ENCODE measurements at places on chromosomes 1 and 21.

DNA sequence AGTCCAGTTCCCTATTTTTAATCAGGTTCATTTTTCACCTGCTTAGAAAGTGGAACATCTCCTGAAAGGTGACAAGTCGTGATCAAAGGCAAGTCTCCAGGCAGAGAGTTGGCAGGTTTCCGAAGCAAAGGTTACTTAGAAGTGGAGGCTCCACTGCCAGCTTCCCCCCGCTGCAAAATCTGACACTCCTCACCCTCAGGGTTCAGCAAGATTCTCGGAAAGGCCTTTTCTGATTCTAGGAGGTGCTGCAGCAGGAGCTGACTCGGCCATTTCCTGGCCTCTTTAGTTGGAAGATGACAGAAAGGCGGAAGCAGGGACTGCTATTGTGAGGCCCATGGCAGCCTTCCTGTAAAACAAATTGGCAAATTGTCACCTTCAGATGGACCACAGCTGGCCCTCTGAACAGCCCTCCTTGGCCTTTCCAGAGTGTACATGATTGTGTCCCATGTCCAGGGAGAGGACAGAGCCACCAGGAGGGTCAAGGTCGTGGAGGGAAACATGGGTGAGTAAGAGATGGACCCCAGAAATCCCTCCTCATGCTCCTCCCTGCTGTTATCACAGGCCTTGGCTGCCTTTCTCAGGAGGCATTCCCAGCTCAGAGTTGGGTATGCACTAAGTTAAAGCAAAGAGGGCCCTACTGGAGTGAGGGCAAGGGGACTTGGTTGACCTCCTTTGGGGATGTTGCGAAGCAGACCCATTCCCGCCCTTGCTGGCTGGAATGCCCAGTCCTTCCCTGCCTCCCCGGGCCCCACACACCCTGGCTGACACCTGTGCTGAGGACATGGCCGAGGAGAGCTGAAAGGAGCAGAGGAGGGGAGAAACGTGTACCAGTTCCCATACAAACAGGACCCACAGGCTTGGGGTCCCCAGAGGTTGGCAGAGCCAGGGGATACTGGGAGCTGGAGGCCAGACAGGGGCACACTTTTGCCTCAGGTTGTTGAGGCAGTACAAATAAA, 115.5 kb upstream of the IRF2BP2 start:
- H3K36me3 ChIP-seq: no peaks in the 10 kb centered on the region
- DNase-seq: peak; percentile 72
- no peaks in the 10 kb centered on the region for H3K27me3 ChIP-seq
- peak overlapping the region; percentile 51 for H3K4me3 ChIP-seq
- H3K4me1 ChIP-seq: peaks cover 99% of the 10 kb centered on the region
- peak overlapping the region; percentile 100 for H3K27ac ChIP-seq

DNA sequence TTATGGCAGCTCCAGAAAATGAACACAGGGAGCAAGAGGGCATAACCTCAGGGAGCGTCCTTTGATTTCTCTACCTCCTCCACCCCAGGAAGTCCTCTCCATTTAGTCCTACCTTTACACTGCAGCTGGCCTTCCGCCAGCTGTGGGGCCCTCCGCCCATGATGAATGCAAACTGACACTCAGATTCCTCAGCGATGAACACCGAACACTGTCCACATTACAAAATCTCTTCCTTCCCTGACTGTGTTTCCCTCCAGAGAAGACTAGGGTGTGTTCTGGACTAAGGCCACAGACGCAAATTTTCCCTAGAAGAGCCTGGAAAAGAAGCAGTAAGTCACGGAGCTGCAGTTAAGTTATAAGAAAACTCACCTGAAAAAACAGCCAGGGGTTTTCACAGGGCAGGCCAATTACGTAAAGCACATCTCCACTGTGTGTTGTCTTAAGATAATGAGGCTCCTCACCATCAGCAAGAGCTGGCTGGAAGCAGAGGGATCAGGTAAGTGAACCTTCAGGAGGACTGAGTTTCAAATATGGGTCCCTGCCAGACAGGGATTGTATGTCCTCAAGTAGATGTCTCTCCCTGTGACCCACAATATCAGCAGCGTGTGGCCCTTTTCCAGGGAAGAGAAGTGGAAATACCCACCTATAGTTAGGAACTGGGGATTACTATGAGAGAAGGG, 46.3 kb upstream of the ATP1B1 start:
- DNase-seq: no peak
- H3K4me3 ChIP-seq: no peak overlapping the region
- peaks cover 8% of the 10 kb centered on the region for H3K4me1 ChIP-seq
- H3K27ac ChIP-seq: no peak overlapping the region

DNA sequence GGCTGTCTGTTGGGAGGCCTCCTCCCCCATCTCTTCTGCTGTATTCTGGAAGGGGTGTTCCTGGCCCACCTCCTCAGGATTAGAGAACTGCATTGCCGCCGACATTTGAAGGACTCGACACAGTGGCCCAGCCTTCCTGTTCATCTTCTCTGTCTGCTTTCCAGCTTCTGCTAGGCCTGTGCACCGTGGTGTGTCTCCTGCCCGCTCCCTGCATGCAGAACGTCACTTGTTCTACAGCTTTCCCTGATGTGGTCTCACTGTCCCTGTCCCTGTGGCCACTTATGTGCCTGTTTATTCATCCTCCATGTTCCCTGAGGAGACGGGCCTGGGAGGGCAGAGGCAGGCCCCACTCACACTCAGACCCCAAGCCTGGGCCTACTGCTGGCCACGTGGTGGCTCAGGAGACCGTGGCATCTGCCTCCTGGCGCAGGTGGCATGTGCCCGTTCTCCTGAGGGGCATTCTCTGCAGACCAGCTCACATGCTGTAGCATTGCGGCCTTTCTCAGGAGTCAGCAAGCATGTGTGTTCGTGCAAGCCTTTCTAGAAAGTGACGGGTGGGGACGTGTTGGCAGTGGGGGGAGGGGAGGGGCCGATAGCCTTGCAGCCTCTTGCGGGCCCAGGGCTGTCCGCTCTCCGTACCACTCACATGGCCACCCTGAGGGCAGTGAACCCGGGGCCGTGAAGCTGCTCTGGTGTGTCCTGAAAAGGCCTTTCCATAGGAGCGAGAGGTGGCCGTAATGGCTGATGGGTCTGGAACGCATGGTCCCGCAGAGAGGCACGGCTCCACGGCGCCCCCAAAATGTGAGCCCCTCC, 35.9 kb downstream of the POFUT2 start:
- no peak overlapping the region for H3K27ac ChIP-seq
- peaks cover 8% of the 10 kb centered on the region for H3K4me1 ChIP-seq
- H3K4me3 ChIP-seq: no peak overlapping the region
- H3K36me3 ChIP-seq: no peaks in the 10 kb centered on the region
- H3K27me3 ChIP-seq: no peaks in the 10 kb centered on the region

GRCh38 chr1:81358151-81358550, 442.6 kb upstream of the ADGRL2 start:
- H3K27me3 ChIP-seq: no peaks in the 10 kb centered on the region
- no peak for DNase-seq
- H3K36me3 ChIP-seq: no peaks in the 10 kb centered on the region
- H3K27ac ChIP-seq: no peak overlapping the region
- no peak overlapping the region for H3K4me3 ChIP-seq

DNA sequence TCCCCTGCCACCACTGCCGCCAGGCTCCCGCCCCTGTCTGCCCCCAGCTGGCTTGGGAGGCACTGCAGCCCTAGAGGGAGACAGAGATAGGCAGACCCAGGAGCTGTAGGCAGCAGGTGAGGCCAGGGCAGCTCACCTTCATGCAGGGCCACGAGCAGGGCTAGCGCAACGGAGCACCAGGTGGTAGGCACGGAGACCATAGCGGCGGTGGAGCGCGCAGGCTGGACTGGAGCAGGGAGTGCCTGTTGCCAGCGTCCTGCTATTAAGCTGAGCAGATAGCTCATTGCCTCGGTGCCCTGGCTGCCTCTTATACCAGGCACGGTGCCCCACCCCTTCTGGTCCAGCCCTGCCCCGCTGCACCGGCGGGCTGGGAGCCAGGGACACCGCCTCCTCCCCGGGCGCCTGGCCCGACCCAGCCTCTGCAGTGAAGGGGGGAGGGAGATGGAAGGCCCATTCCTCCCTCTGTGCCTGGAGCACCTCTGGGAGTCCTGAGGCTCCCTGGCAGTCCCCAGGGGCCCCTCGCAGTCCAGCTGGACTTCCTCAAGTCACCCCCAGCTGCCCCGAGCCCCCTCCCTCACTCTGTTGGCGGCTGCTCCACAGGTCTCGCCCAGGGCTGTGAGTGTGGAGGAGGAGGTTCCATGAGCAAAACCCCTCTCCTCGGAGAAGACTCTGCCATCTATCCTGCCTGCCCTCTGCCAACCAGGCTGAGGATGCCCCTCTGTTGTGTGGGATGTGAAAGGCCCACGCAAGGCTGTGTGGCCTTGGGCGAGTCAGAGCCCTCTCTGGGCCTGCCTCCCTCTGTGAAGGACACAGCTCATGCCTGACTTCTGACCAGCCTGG, at the start of gene EDN2:
Gene EDN2, minus strand, starts transcription at position 282 of the 840 bp plus-strand sequence. Its CDS starts 82 bp downstream, at position 200.
- H3K4me1 ChIP-seq: peaks cover 9% of the 10 kb centered on the region
- DNase-seq: peak; percentile 24
- no peak within 1 kb of the TSS for H3K4me3 ChIP-seq
- H3K27ac ChIP-seq: no peak within 1 kb of the TSS
- peaks cover 14% of the 10 kb centered on the region for H3K27me3 ChIP-seq

- DNase-seq: peak; percentile 39
- H3K27ac ChIP-seq: no peak overlapping the region
- no peaks in the 10 kb centered on the region for H3K27me3 ChIP-seq
- H3K36me3 ChIP-seq: no peaks in the 10 kb centered on the region
- no peaks in the 10 kb centered on the region for H3K4me1 ChIP-seq
These were observed 16.9 kb upstream of the GNG12 start for GRCh38 chr1:67850151-67850551.

- no peak overlapping the region for H3K4me3 ChIP-seq
- H3K27me3 ChIP-seq: no peaks in the 10 kb centered on the region
- no peak for DNase-seq
- no peaks in the 10 kb centered on the region for H3K36me3 ChIP-seq
- H3K27ac ChIP-seq: no peak overlapping the region
These were observed 12.3 kb upstream of the FGR start for GRCh38 chr1:27647328-27647727.

- DNase-seq: no peak
- H3K36me3 ChIP-seq: no peaks in the 10 kb centered on the region
- peak within 1 kb of the TSS; percentile 55 for H3K4me3 ChIP-seq
These were observed at the start of gene KCNK1 for GRCh38 chr1:233613252-233614172. KCNK1 (plus strand) TSS chr1:233614106; CDS start chr1:233614172, 66 bp downstream.

- no peak overlapping the region for H3K27ac ChIP-seq
These were observed 4.9 kb upstream of the AK5 start for GRCh38 chr1:77276941-77277340.

DNA sequence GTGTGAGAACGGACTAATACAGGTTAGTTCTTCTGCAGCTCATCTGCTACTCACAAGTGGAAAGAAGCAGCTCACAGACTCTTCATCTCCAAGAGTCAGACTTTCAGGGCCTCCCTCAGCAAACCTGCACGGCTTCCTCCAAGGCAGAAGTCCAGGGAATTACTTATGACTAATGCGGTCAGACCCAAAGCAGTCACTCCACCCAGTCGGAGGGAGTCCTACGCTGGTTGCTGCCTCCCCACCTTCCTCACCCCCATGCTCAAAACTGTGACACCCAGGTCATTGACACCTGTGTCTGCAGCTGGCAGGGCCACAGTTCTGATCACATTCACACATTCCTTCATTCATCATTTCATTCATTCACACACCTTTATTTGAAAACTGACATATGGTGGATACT, 38.4 kb upstream of the PRDM2 start:
- no peak for DNase-seq
- H3K27ac ChIP-seq: no peak overlapping the region
- H3K27me3 ChIP-seq: no peaks in the 10 kb centered on the region

DNA sequence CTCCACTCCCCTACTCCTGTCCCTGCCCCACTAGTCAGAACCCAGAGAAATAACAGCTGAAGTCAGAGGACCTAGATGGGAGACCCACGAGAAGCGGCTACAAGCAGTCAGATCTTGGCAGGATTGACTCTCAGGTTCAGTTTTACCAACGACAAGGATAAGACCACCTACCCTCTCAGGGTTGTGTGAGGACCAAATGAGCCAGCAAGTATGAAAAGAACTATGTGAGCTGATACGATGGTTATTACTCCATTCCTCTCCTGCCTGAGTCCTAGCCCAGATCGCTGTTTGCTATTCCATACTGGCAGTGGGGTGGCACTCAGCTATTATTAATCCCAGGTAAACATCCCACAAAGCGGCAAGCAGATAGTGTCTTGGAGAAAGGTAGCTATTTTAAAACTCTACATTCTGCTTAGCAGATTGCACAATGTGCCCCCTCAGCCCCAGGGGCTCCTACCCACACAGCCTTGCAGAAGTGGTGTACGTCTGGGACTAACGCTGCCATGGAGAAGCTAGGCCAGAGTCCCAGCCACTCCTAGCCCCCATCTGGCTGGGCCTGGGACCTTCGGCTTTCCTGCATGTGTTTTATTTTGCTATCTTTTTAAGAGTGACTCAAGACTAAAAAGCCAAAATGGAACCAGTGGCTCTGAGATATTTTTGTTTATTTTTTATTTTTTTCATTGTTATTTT, 58.9 kb downstream of the CD46 start:
- H3K4me1 ChIP-seq: peaks cover 29% of the 10 kb centered on the region
- H3K36me3 ChIP-seq: peaks cover 90% of the 10 kb centered on the region
- H3K27ac ChIP-seq: no peak overlapping the region
- DNase-seq: no peak
- no peaks in the 10 kb centered on the region for H3K27me3 ChIP-seq

DNA sequence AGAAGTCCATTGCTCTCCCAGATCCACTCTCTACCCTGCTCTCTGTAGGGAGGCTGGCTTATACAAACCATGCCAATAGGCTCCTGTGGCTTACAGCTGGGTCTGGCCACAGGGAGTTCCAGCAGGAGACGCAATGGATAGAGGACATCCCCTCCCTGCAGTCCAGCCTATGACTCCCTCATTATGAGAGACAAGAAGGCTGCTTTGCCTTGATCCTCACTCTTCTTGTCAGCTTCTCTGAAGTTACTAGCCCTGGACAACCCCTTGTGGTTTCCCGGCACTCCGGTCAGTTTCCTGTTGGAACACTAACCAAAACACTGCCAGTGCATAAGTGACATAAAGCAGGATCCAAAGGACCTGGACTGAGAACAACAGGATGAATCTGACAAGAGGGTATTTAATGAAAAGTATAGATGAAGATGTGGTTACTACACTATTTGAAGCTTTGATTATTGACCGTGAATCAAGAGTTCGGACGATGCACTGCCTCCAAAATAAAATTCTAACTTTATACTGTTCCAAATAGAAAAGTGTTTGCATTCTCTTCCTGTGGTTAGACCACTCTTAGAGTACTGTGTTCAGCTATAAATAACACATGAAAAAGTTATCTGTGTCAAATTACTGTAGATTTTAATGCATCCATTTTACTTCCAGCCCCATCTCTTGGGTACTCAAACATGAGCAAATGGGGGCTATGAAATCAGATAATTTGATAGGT, 32.7 kb upstream of the ZNF326 start:
- no peak overlapping the region for H3K27ac ChIP-seq
- peaks cover 29% of the 10 kb centered on the region for H3K4me1 ChIP-seq
- H3K27me3 ChIP-seq: no peaks in the 10 kb centered on the region
- peak overlapping the region; percentile 2 for H3K4me3 ChIP-seq
- no peaks in the 10 kb centered on the region for H3K36me3 ChIP-seq
